ENCODE measurements at places on chromosomes 5 and 9.

DNA sequence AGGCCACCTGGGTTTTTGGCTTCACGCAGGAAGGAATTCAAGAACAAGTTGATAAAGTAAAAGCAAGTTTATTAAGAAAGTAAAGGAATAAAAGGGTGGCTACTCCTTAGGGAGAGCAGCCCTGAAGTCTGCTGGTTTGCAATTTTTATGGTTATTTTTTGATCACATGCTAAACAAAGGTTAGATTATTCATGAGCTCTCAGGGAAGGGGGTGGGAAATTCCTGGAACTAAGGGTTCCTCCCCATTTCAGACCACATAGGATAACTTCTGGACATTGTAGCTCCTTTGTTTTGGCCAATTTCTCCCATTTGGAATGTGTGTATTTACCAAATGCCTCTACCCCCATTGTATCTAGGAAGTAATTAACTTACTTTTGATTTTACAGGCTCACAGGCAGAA lies 63.9 kb upstream of the SYK start:
- no peak for DNase-seq

- no peak for DNase-seq
Measured at GRCh38 chr5:93580927-93581445, at the start of gene NR2F1-AS1. TSS of gene NR2F1-AS1 (minus strand) at chr5:93581219.

DNA sequence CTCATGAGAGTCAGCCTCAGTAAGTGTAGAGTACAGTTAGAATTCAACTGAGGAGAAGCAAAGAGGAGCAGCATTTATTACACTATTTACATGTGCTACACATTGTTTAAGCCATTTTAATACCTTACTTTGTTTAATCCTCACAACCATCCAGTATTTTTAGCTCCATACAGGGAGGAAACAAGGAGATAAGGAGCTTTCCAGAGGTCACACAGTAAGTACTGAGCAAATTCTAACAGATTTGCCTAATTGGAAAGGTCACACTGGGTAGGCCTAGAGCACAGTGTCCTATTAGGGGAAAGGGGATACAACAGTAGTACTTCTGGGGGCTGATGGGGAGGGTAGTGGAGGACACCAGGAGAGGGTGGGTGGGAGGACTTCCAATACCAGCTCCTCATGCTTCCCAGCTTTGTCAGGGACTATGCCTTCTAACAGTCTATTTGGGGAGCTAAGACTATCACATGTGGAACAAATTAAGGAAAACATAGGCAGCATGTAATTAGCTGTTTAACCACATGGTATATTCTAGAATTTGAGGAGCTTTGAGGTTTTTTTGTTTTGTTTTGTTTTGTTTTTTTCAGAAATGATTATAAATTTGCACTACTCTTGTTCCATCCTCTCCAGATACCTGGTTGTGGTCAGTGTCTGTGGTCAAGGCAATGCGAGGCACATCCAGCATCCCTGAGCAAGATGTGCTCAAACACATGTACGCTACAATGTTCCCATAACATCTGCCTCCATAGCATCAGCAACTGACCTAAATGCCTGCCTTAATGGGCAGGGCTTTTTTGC lies 96.0 kb upstream of the SLC12A2 start:
- no peak for DNase-seq

DNA sequence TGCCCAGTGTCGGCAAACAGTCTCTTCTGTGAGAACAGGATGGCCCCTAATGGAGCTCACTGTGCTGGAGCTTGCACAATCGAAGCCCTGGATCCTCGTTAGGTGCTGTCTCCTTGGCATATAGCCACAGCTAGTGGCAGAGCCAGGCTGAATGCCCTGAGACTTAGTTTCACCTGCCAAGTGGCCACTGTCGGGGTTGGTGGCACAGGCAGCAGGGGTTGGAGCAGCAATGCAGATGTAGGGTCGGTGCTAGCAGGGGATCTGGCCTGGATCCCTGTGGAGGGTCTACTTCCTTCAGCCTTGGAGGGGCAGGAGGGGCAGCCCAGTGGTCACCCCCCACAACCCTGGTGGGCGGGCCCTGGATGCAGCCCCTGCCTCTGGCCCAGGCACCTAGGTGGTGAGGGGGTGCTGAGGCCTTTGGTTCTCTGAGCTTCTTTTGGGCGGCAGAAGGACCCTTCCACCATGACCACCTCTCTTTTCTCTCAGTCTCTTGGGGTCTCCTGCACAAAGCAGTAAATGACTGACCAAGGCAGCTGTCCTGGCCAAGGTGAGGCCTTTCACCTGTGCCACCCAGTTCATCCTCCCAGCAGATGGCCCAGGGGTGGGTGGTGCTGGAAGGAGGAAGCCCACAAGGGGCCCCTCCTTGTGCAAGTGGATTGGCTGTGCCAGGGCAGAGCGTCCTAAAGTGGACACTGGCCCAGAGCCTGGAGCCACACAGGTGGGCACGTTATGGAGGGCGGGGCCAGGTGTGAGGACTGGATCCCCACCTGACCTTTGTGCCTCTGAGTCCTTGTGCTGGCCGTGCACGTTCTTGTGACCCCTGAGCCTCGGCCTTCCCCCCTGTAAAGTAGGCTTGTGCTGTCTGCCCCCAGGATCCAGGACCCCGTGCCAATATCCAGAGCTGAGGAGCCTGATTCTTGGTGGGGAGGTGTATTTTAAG lies 44.8 kb downstream of the PHF2 start:
- no peak for DNase-seq

DNA sequence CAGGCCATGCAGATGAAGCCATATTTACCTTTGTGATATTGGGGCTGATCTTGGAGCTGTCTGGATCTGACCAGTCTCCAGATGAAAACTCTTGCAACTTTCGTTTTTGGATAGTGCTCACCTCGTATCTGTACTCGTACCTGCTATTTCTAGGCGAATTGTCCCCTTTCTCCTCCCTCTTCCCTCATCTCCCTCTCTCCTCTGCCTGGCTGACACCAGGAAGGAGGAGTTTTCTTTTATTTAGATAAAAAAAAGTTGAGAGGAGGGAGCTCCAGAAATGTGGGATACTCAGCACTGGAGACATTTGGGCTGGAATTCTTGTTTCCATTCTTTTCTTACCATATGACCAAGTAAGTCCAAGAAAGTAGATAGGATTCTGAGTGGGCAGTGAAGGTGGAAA lies 54.6 kb upstream of the ABL1 start:
- no peak for DNase-seq

DNA sequence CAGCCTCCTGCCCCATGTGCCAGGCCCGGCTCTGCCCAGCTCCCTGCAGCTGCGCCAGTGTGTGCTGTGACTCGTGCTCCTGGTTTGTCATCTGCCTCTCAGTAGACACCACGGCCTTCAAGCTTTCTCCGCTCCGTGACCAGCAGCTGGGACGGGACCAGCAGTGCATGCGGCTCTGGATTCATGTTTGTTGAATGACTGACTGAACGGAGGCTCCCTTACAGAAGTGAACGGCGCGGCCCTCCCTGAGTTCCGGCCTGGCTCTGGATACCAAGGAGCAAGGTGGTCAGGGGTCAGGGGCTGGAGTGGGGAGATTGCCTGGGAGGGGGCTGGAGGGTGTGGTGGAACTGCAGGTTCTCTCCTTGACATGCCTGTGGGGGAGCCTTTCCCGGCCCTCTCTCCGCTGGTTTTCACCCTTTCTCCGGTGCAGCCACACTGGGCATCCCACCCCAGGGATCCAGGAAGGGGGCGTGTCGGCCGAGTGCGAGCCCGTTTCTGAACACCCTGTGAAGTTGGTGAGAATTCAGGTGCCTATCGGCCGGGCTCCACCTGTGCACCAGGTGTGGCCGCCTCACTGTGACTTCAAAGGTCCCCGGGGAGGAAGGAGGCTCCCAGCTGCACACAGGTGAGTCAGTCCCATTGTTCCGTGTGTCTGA lies 11.1 kb upstream of the CEP72 start:
- no peak for DNase-seq

GRCh38 chr9:107810461-107810961 lies 320.9 kb upstream of the KLF4 start:
- DNase-seq: no peak

GRCh38 chr5:65970481-65971367 lies 44.3 kb downstream of the ERBIN start:
- DNase-seq: no peak

- DNase-seq: no peak
Measured at GRCh38 chr5:103800741-103801495, 238.3 kb upstream of the NUDT12 start.

DNA sequence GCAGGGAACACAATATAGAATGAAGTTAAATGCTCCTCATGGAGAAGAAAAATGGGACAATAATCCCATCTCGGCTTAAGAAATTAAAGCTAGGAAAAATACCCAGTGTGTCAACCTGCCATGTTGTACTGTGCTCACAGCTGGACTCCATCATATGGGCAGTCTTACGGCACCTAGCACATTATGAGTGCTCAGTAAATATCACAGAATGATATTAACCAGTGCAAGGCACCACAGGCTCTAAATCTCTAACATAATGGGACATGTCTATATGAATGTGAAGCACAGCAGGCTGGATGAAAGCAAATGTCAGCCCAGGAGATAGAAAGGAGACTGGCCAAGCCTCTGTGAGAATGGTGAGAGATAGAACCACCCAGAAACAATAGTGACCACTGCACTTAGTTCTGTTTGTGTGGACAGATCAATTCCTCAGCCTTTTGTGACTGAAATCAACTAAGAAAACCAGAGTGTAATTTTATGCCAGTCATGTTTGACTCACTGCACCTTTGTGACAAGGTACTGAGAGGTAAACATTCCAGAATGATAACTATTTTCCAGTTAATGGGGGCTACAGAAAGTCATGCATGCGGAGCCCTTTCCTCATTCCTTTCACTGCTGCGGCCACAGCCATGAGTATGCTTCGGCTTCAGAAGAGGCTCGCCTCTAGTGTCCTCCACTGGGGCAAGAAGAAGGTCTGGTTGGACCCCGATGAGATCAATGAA lies 140.4 kb upstream of the CDH6 start:
- DNase-seq: no peak

- DNase-seq: no peak
Measured at GRCh38 chr9:132384376-132384775, 22.3 kb downstream of the TTF1 start.

DNA sequence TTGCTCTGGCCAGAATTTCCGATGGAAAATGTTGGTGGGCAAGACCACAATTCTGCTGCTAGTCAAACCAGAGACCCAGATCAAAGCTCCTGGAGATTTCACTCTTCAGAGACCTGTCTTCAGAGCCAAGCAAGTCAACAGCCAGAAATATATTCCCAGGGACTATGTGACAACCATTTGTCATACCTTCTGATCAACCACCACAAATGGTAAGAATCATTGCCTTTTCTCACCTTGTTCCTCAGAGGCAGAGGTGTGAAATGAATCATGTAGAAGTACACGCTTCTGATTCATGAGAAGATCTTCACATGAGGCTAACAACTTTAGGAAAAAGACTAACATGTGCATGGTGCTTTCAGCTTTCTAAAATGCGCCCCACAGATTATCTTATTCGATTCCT lies 53.5 kb downstream of the SUSD1 start:
- DNase-seq: no peak

DNA sequence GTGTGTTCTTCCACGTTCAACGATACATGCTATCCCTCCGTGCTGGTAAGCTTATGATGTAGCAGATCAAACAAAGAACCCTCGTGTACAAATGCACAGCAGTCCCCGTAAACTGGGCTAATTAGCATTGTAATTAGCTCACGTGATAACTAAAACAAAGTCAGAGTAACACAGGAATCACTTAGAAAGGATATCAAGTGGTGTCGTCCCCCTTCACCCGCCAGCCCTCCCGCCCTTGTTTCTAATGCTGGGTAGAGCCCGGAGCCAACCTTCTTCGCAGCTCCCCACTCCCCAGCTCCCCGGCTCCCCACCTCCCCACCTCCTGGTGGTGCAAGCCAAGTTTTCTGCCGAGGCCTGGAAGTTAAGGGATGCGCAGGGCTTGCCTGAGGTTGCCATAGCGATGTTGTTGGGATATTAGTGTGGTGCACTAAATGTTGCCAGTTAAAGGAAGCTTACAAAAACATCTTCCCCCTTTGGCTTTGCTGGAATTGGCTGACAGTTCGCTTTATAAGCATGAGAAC lies 357.9 kb upstream of the CCNH start:
- no peak for DNase-seq

DNA sequence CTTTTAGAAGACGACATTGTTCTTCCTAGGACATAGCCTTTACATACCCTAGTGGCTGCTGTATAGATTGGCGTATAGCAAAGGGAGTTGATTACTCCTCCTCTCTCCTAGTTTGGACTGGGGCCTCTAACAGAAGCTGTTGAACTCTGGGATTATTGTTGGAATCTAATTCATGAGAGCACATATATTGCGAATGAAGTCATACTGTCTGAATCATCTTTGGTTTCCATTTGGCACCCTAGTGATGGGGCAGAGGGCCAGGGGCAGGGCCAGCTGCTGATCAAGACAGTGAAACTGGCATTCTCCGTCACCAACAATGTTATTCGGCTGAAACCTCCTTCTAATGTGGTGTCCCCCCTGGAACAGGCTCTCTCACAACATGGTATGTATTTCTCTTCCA lies 40.3 kb downstream of the NUP188 start:
- no peak for DNase-seq

- no peak for DNase-seq
Measured at GRCh38 chr5:149435015-149435376, 55.9 kb upstream of the IL17B start.

GRCh38 chr9:16125629-16126028 lies 572.8 kb downstream of the CCDC171 start:
- no peak for DNase-seq

DNA sequence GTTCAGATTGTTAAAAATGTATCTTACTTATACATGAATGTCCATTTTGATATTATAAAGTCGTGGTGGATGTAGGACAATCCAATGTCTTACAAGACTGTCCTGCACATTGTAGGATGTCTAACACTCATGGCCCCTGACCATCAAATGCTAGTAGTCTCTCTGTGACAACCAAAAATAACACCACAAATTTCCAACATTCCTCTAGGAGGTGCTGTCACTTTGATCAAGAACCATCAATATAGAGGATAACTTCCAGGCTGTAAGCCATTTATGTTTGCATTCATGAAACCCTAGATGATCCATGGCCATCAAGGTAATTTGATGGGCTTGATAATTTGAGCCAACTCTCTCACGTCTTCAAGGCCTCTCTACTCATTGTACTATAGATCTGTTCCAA lies 20.5 kb upstream of the ZFR start:
- DNase-seq: no peak

DNA sequence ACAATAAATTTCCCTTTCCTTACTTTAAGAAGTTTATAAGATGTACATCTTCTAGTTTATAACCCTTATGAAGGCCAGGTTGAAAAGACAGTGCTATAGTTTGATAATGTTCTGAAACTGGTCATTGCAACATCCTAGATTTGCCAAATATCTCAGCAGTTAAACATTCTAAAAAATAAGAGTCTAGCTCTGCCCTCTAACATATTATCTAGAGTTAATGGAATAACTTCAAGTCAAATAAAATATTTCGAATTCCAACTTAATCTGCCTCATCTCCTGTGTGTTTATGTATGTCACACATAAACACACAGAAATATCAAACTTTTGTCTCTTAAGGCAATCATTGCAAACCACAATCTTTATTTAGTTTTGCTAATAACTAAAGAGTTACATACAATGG lies 796.6 kb downstream of the TLE1 start:
- no peak for DNase-seq

GRCh38 chr9:69811351-69811868 lies 9.2 kb upstream of the CFAP95 start:
- DNase-seq: no peak

All from NCI-H1694 (cell line).